ENCODE measurements at places on chromosomes 4 and X.

GRCh38 chr4:138562544-138562991 is 320.4 kb upstream of the SLC7A11 start:
- DNase-seq = no peak

GRCh38 chr4:57426779-57427395 is 316.7 kb upstream of the IGFBP7 start:
- DNase-seq = peak; percentile 24

DNA sequence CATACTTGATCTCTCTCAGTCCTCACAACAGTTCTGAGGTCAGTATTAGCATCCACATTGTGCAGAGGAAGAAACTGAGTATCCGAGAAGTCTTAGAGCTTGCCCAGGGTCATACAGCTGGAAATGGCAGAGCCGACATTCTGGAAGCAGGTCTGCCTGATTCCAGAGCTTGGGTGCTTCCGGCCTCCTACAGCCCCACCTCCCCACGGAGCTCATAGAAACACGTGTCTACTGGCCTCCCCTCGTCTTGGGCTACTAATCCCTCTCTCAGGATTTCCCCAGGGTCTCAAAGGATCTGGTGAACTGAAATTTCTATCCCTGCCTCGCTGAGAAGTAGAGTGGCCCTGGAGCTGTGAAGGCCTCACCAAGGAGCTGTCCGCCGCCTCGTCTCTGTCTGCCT is 12.0 kb upstream of the KDM5C start:
- DNase-seq = no peak

DNA sequence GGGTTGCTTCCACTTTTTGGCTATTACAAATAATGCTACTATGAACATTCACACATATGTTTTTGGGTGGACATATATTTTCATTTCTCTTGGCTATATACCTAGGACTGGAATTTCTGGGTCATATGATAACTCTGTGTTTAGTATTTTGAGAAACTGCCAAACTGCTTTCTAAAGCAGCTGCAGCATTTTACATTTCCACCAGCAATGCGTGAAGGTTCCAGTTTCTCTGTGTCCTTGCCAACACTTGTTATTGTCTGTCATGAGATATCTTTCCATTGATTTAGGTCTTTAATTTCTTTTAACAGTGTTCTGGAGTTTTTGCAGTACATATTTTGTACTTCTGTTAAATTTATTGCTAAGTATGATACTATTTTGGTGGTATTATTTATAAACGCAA is 48.3 kb downstream of the CLCN5 start:
- DNase-seq = no peak

GRCh38 chr4:147969573-147970385 is 237.9 kb downstream of the ARHGAP10 start:
- DNase-seq = no peak

DNA sequence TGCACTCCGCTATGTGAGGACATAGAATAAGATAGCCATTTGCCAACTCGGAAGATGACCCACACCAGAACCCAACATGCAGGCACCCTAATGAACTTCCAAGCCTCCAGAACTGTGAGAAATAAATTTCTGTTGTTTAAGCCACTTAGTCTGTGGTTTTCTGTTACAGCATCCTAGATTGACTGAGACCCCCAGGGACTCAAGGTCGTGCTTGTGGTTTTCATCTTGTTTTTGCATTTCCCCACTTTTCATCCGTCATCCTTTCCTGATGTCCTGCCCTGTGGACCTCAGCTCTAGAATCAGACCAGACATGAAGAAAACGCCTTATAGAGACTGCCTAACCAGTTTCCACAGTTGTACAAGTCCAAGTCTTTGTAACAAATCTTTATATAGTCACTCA is 54.4 kb downstream of the MCUB start:
- DNase-seq = no peak

- peak; percentile 33 for DNase-seq
Observed at GRCh38 chr4:26083987-26084386, 170.0 kb downstream of the SMIM20 start.

DNA sequence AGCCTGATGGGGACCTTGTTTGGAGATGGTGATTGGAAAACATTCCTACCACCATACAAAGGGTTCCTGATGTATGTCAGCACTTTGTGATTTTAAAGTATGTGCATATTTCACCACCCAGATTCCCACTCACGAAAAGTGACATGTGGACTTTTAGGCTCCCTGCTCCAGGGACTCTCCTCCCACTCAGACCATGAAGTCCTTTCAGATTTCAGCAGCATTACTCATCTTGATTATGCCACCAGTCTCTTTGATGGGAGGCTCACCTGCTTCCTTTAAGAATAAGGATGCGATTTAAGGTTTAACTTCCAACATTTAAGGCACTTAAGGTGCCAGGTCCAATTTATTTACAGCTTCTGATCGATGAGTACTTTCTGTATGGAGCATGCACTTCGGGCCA is 204.4 kb downstream of the PPARGC1A start:
- DNase-seq = no peak

DNA sequence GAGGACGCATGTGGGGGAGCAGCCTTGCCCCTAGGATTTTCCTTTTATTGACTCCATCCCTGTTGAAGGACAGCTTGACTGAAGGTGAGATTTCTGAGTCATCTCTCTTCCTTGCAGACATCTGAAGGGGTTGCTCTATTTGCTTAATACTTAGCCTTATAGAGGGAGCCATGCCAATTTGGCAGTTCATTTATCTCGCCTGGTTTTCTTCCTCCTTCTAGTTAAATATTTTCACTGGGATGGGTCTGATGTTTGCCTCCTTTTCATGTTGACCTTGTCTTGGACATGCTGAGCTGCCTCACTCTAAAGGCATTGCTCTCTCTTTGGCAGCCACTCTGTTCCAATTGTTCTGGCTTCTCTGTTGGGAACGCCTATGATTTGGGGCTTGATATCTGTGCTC is 151.0 kb upstream of the PSAPL1 start:
- DNase-seq = no peak

DNA sequence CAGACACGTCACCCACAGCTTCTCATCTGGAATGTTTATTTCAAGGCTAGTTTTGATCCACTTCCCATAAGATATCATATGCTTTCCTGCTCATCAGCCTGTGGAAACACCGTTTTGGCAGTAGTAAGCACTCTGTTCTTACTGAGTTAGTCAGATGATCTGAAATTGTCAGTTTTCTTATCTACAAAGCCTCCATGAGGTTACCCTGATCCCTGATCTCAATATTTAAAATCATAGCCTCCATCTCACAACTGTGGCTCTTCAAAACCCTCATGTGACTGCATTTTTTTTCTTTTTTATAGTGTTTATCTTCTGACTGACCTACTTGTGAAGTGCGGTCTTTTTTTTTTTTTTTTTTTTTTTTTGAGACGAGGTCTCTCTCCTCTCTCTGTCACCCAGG is 22.7 kb downstream of the BST1 start:
- DNase-seq = no peak

- no peak for DNase-seq
Observed at GRCh38 chr4:99438405-99438780, 3.3 kb upstream of the ADH7 start.

DNA sequence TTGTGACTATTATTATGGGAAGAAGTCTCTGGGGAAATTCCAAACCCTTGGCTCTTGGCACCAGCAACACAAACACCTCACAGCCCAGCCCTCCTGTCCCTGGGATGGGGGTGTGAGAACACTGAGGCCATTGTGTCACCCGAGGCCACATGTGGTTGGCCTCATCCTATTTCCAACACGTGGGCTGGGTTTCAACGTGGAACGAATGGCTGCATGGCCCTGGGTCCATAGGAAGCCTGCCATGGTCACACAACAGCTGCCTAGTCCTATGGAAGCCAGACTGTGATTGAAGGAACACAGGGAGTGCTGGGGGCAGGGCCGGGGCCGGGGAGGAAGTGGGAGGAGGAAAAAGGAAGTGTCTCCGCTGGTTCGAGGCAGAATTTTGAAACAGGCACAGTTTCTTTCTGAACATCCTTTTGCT is 10.0 kb downstream of the CLCN4 start:
- no peak for DNase-seq

DNA sequence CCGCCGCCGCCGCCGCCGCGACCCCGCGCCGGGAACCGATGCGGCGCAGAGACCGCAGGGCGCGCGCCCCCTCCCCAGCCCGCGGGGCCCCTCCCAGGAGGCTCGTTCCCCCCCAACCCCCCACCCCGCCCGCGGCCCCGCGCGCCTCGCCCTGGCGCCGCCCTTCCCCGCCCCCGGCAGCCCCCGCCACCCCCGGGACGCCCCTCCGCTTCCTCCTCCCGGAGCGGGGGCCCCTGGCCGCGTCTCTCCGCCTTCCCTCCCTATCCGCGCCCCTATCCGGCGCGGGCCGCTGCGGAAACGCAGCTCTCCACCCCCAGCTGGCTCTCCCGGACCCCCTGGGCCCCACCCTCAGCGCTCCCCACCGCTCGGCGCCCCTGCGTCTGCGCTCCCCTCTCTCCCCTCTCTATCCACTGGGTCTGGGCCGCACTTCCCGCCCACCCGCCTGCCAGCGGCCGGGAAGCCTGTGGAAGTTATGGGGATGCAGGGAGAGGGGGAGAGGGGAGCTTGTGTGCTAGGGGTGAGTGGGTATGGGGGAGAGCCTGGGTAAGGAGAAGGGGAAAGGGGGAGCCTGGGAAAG is at the start of gene TMEM271:
Gene TMEM271, minus strand, starts transcription at position 51 of the 577 bp plus-strand sequence. CDS start 233 bp downstream, outside the sequence.
- no peak for DNase-seq

GRCh38 chr4:1745697-1746096 is 24.4 kb downstream of the TACC3 start:
- DNase-seq = no peak

- no peak for DNase-seq
Observed at GRCh38 chr4:64960516-64960915, 551.3 kb upstream of the TECRL start.

GRCh38 chrX:100409610-100410590 is at the start of gene PCDH19:
Gene PCDH19 (minus strand): TSS chrX:100410273. CDS start chrX:100408597, 1,676 bp downstream.
- peak; percentile 35 for DNase-seq

DNA sequence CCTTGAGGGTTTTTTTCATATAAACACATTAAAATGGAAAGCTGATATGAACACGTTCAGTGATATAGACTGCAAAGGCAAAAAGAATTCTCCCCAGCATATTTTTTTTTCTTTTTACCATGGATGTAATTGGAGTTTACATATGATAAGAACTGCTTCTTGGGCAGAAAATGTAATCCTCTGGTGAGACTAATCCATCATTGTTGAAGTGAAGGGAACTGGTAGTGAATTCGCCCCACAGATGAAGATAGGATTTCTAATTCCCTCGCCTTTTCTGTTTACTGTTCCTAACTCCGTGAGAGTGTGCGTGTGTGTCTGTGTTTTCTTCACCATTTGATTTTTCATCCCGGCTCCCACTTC is 88.9 kb downstream of the GPR143 start:
- DNase-seq = no peak

DNA sequence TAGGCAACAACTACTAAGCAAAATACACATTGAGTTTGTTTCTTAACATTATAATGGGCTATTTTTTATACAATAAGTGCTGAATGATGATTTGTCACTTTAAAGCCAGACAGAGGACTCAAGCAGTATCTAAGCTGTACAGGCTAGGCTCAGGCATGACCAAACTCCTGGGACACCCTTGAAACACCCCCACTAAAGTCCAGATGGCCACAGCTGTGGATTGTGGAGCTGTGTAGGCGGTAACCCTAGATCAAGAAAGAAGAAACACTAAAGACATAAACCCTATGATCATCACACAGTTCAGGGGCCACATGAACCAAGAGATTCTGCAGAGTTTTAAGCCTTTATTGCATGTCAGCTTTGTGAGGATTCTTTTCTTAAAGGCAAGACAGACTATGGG is 25.1 kb downstream of the TAB3 start:
- no peak for DNase-seq

DNA sequence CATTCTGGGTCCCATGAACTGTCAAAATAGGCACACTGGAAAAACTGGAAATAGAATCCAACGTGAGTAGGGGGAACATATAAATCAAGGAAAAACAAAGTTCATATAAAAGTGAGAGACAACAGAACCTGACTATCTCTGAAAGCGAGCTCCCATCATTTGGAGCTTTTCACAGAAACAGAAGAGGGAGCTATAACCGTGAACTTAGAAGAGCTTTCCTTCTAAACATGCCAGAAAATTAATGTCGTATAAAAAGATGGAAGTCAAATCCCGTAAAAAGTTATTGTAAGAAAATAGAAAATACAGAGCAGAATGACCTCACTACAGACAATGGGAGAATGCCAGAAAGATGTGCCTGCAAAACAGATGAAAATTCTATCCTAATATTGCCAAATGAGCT is 23.9 kb upstream of the HSD17B10 start:
- no peak for DNase-seq

DNA sequence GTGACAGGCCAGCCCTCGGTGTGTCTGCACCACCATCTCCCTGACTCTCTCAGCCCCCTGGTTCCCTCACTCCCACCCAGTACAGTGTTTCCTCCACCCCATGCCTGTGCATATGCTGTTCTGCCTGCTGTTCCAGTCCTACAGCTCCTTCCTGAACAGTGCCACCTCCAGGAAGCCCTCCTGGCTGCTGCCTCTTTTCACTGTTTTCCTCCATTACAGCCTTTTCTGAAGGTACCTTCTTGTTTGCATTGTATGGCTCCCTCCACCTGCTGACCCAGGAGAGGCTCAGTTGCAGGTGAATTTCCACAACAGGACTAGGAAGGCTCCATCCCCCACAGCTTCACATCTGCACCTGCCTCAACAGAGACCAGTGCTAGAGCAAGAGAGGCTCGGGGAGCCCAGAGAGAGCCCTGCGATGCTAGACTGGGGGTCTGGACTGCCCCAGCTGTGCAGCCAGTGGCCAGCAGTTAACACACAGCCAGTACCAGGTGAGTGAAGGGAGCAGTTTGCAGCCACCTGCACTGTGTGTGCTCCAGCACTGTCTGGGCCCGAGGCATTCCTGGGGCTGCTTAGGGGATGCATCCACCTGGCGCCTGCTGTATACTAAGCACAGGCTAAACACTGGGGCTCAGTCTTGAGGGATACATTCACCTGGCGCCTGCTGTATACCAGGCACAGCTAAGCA is 92.0 kb downstream of the ADRA2C start:
- no peak for DNase-seq

- no peak for DNase-seq
Observed at GRCh38 chrX:133482056-133482952, 67.0 kb upstream of the GPC4 start.

DNA sequence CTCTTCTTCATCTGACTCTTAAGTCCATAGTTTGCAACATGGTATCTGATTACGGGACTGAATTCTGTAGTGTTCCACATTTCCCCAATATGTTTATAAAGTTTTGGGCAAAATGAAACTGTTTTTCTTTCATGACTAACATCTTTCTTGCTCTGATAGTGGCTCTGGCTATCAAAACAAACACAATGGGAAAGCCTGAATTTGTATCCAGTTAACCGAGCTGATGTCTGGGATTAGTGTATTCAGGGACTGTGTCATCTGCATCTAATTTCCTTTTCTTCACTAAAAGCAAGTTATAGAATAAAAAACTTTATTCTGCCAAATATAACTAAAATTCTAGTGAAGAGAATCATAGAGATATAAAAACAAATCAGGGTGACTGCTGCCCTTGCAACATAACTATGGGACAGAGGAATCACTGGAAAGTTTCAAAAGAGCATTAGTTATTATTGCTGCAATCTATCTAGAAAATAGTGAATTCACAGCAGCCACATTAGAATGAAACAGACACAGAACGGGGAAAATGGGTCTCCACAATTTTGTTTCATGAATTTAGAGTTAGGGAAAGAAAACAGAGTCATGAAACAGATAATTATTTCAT is 61.3 kb downstream of the ANTXR2 start:
- DNase-seq = no peak

Data from stimulated activated naive CD8-positive, alpha-beta T cell treated with anti-CD3 and anti-CD28 coated beads, Interleukin-15, amount 100 ng/mL, for 72 hours (primary cell).